ENCODE measurements at places on chromosomes 2 and 18.
A peak's percentile ranks its signal among the peaks of the same experiment; 100 is the strongest.

GRCh38 chr2:57333221-57333620, 713.4 kb upstream of the VRK2 start:
- DNase-seq: peak; percentile 2

GRCh38 chr2:241496904-241497877, 11.2 kb downstream of the STK25 start:
- no peak for DNase-seq

GRCh38 chr2:46657042-46657504, 177.7 kb downstream of the TMEM247 start:
- peak; percentile 74 for DNase-seq

GRCh38 chr2:19471491-19471890, 113.1 kb upstream of the OSR1 start:
- DNase-seq: no peak
